Epithelial cell of umbilical artery (primary cell): ENCODE measurements at places on chromosomes 1 and 21. TPM values are rescaled to one million over a fixed set of nuclear protein-coding genes. Genes with fewer than 3 reads are reported as not detected.

The OPTC gene
- not detected in 2 replicates for total RNA-seq

The FAM177B gene
- not detected in 2 replicates for total RNA-seq

The KLHDC7A gene
- total RNA-seq, result not detected in 2 replicates

The C1orf94 gene
- not detected in 2 replicates for total RNA-seq

The RNF19B gene
- 23.3 and 24.7 TPM in 2 replicates for total RNA-seq

The DISC1 gene
- total RNA-seq, result 7.8 and 13.1 TPM in 2 replicates

The CSMD2 gene
- under 0.01 and 0.15 TPM in 2 replicates for total RNA-seq

The SH3D21 gene
- 0.91 and 0.97 TPM in 2 replicates for total RNA-seq

The PARP1 gene
- total RNA-seq, result 128 and 194 TPM in 2 replicates

The TDRD5 gene
- total RNA-seq, result not detected in 2 replicates

The UBE2U gene
- not detected in 2 replicates for total RNA-seq

The TLR5 gene
- total RNA-seq, result under 0.01 and 0.32 TPM in 2 replicates

The ACADM gene
- total RNA-seq, result 29.6 and 47.6 TPM in 2 replicates

The SPRR2B gene
- not detected in 2 replicates for total RNA-seq

The PTGER3 gene
- total RNA-seq, result under 0.01 and 0.32 TPM in 2 replicates

The ITLN2 gene
- not detected in 2 replicates for total RNA-seq

The PARS2 gene
- total RNA-seq, result 2.6 and 6.1 TPM in 2 replicates

The CACNA1S gene
- not detected in 2 replicates for total RNA-seq

The FAM151A gene
- total RNA-seq, result not detected in 2 replicates

The CFAP126 gene
- not detected in 2 replicates for total RNA-seq

The DCST2 gene
- not detected in 2 replicates for total RNA-seq

The ELF3 gene
- total RNA-seq, result 0.30 and 0.32 TPM in 2 replicates

The CASQ1 gene
- not detected in 2 replicates for total RNA-seq

The DCST1 gene
- not detected in 2 replicates for total RNA-seq

The PODN gene
- 0.30 and 0.65 TPM in 2 replicates for total RNA-seq

The SLC39A1 gene
- 101 and 104 TPM in 2 replicates for total RNA-seq

The ETNK2 gene
- 9.1 and 10.4 TPM in 2 replicates for total RNA-seq

The GNPAT gene
- 53.6 and 62.5 TPM in 2 replicates for total RNA-seq

The RNPEP gene
- total RNA-seq, result 50.9 and 54.6 TPM in 2 replicates

The KRTAP23-1 gene
- total RNA-seq, result not detected in 2 replicates

The LCE1B gene
- not detected in 2 replicates for total RNA-seq

The AMY1B gene
- total RNA-seq, result not detected in 2 replicates

The GNAT2 gene
- 0.32 TPM in 1 of 2 replicates, not detected in the other for total RNA-seq

The RHD gene
- not detected in 2 replicates for total RNA-seq

The KPRP gene
- total RNA-seq, result not detected in 2 replicates

The DNAI4 gene
- 1.9 and 3.8 TPM in 2 replicates for total RNA-seq

The ABCG1 gene
- total RNA-seq, result 20.2 and 35.1 TPM in 2 replicates

The S100A8 gene
- not detected in 2 replicates for total RNA-seq

The CYP4Z1 gene
- not detected in 2 replicates for total RNA-seq

The LRRC38 gene
- not detected in 2 replicates for total RNA-seq

The RHOU gene
- 0.32 and 0.46 TPM in 2 replicates for total RNA-seq

The CTSS gene
- total RNA-seq, result 31.9 and 37.0 TPM in 2 replicates

The NID1 gene
- 47.0 and 61.4 TPM in 2 replicates for total RNA-seq

The GFI1 gene
- total RNA-seq, result under 0.01 and 0.15 TPM in 2 replicates

The LCE6A gene
- not detected in 2 replicates for total RNA-seq

The MRTO4 gene
- total RNA-seq, result 41.9 and 45.6 TPM in 2 replicates

The PWP2 gene
- total RNA-seq, result 25.1 and 25.3 TPM in 2 replicates

The C1orf226 gene
- 0.32 and 1.5 TPM in 2 replicates for total RNA-seq

The HES3 gene
- total RNA-seq, result not detected in 2 replicates

The SH2D5 gene
- 0.32 and 0.46 TPM in 2 replicates for total RNA-seq

The KCNQ4 gene
- total RNA-seq, result under 0.01 TPM in 1 of 2 replicates, not detected in the other

The OR10K1 gene
- total RNA-seq, result not detected in 2 replicates

The JAM2 gene
- total RNA-seq, result 0.15 and 0.65 TPM in 2 replicates

The CFAP107 gene
- total RNA-seq, result not detected in 2 replicates
